Activated T-helper 17 cell treated with anti-CD3 and anti-CD28 coated beads, Interleukin-2, amount 50 U/mL, for 72 hours (primary cell): ENCODE measurements at places on chromosomes 6 and 20. TPM values are rescaled to one million over a fixed set of nuclear protein-coding genes. Genes with fewer than 3 reads are reported as not detected.

DNA sequence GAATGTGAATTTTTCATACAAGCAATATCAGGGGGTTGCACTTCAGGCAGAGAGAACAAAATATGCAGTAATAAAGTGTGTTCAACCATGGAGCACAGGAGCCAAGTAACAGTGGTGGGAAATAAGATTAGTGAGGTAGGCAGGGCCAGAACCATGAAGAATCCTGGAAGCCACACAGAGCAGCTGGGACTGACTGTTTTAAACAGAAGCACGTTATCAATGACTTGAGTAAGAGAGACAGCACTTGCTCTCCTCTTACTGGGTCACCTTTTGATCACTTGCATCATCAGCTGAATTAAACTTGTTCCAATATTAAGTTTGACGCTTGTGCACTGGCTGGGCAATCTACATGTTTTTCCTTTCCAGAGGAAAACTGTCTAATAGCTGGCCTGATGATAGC is 238.5 kb downstream of the TBX18 start:
- ATAC-seq, result no peak

Gene MATN4
- total RNA-seq, result 0.66 TPM

Gene SLC17A1
- not detected for total RNA-seq

DNA sequence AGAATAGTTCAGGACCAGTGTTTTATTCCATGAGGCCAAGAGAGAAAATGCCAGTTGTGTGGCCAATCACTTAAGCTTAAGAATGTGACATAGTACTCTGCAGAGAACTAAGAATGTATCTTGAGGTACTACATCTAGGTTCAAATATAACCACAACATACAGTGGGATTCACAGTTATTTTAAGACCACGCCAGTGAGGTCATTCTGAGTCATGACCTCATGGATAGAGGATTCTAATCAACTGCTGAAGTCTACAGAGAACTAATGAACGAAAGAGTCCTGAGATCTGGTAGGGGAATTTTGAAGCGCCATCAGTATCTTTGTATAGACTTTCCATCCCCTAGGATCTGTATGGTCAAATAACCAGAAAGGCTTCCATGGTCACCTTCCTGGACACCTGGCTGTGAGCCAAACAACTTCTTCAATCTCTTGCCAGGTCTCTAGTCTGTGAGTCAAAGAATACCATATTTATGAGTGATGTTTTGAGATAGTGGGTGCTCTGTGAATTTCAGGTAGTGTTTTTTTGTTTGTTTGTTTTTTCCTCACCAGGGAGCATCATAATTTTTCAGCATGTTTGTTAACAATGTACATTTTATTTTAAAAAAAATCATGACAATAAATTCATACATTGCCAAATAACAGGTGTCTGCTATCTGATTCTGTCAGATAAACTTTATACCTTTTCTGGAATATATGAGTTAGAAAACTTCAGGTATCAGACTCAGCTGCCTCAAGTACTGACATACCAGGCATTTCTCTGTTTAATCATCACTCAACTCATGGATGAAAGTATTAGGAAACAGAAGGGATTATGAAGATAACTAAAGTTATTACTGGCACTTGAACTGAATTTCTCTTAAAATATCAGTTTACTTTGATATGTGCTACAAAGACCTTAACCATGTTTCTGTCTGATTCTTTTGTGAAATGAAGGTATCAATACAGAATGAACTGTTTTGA is 217.9 kb downstream of the PLCB4 start:
- ATAC-seq, result no peak
